ENCODE measurements at places on chromosomes 16 and 17. TPM values are rescaled to one million over a fixed set of nuclear protein-coding genes. Genes with fewer than 3 reads are reported as not detected.

GRCh38 chr17:69620363-69620762 lies 205.9 kb downstream of the MAP2K6 start:
- no peak for DNase-seq

GRCh38 chr16:80984124-80984892 lies 22.4 kb downstream of the CMC2 start:
- no peak for DNase-seq

- DNase-seq, result peak; percentile 29
These were observed 45.2 kb upstream of the STAC2 start for GRCh38 chr17:39270923-39271322.

GRCh38 chr17:78367193-78367592 lies 7.3 kb upstream of the SOCS3 start:
- DNase-seq, result no peak

DNA sequence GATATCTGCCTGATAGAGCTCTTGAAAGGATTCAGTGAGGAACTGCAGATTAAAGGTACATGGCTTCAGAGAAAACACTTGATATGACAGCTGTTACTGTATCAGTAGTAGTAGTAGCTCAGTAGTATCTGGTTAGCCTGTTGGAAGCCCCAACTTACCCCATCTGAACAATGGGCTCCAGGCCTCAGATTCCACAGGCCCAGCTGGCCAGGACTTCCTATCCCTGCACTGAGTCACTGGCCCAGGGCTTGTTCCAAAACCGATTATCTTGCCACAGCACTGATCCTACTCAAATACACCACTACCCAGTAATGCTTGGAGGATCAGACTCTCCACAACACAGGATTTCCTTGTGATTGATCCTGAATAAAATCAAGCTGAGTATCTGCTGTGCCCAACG lies 32.6 kb downstream of the DCUN1D3 start:
- DNase-seq, result no peak

GRCh38 chr17:42142371-42142896 lies 12.4 kb downstream of the RAB5C start:
- no peak for DNase-seq

DNA sequence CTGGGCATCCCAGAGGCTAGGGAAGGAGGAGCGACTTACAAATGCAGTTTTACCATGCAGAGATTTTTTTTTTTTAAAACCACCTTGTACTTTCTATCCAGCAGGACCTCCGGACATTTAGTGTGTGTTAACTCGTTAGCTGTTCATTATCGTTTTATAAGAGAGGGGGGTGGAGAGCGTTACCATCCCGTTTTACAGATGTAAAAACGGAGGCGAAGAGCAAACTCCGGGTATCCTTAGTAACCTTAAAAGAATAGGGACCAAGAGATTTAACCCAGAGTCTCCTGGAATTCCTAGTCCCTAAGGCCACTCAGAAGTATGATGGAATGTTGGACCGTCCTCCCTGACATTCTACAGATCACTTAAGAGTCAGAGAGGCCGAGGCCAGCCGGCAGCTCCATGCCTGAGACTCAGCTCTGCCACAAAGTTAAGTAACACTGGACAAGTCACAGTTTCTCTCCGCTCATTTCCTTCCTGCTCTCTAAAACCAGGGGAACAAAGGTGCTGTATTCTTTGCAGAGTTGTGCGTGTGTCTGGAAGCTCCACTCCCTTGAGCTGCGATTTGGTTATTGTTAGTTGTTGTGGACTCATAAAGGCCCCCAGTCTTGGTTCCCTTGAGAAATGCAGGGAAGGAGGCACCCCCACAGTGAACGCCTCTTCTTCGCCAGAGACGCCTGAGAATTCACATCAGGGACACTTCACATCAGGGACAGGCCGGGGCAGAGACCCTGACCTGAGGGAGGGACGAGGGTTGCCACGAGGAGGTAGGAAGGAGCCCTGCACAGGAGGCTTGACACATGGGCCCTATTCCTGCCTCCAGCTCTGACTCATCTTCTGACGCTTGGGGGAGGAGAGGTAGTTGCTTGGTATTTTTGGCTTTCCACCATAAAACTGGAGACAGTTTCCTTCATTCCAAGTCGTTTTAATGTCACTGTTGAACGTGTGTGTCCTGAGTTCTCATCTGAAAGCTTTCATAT lies 1.2 kb downstream of the DUSP14 start:
- peak; percentile 34 for DNase-seq

GRCh38 chr17:74919440-74920305 lies 3.4 kb downstream of the USH1G start:
- DNase-seq, result peak; percentile 32

- no peak for DNase-seq
These were observed 6.0 kb downstream of the STAC2 start for GRCh38 chr17:39219647-39220154.

DNA sequence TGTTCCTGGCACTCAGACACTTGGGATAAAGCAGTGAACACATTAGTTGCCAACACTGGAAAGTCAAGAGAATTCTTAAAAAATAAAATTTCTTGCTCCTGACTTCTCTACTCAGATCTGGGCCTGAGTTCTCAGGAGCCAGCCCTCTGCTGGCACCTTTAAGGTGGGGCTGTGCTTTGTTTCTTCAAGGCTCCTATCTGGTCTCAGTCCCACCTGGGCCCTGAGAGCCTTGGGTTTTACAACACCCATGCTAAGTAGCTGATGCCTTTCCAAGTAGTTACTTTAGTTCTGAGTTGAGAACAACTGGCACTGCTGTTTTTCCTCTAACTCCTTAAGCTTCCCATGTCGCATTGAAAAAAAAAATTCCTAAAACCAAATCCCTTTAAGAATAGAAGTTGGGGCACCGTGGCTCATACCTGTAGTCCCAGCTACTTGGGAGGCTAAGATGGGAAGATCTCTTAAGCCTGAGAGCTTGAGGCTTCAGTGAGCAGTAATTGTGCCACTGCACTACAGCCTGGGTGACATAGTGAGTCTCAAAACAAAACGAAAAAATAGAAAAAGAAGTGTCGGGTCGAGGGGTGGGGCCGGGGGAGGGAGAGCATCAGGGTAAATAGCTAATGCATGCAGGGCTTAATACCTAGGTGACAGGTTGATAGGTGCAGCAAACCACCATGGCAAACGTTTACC lies 16.6 kb downstream of the CHAD start:
- DNase-seq, result no peak

The SALL1 gene
- not detected for total RNA-seq

The HSPB9 gene
- not detected for total RNA-seq

The ITGB3 gene
- not detected for total RNA-seq

The CDH15 gene
- total RNA-seq, result not detected

The MMP2 gene
- not detected for total RNA-seq

The ANKRD40CL gene
- not detected for total RNA-seq
